ENCODE measurements at places on chromosomes 16 and 17.

GRCh38 chr17:47882247-47882646 is 13.8 kb upstream of the SP2 start:
- DNase-seq: no peak

- no peak for DNase-seq
Measured at GRCh38 chr17:78556812-78557211, 20.4 kb downstream of the DNAH17 start.

DNA sequence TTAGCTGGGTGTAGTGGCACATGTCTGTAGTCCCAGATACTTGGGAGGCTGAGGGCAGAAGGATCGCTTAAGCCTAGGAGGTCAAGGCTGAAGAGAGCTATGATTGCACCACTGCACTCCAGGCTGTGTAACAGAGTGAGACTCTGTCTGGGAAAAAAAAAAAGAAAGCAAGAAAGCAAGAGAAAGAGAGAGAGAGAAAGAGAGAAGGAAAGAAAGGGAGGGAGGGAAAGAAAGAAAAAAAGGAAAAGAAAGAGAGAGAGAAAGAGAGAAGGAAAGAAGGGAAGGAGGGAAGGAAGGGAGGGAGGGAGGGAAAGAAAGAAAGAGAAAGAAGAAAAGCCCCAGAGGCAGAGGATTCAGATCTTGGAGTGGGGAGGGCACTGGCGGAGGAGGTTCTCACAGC is 6.5 kb downstream of the DHX58 start:
- no peak for DNase-seq

GRCh38 chr16:71610447-71610846 is 15.5 kb upstream of the MARVELD3 start:
- DNase-seq: no peak

- no peak for DNase-seq
Measured at GRCh38 chr17:14715561-14715960, 414.7 kb downstream of the HS3ST3B1 start.

DNA sequence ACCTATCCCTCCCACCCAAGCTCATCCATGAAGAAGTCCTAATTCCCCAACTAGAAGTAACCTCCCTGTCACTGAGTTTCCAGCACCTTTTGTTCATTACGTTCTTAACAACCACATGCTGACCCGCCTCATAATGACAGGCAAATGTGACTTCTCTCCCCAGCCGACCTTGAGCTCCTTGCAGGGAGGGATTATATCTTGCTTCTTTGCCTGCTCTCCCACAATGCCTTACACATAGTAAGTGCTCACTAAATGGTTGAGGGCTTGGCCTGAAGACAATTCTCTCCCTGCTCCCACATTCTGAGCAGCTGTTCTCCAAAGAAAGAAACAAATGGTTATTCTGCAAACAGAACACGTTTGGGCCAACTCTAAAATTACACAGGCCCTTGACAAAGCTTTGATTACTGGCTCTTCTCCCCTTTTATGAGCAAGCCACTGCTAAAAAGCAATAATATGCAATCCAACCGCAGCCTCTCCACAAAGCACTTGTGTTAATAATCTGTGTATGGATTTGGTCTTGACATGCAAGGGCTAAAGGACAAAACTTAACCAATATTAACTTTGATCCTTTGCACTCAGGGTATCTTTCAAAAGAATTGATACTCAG is 23.2 kb downstream of the SLC39A11 start:
- DNase-seq: no peak
